ENCODE measurements at places on chromosomes 13 and 19.
A peak's percentile ranks its signal among the peaks of the same experiment; 100 is the strongest.

- peak; percentile 28 for DNase-seq
These were observed 102.3 kb upstream of the ABCC4 start for GRCh38 chr13:95403349-95404140.

GRCh38 chr13:86383561-86383960 is 584.3 kb upstream of the SLITRK6 start:
- DNase-seq: peak; percentile 56

DNA sequence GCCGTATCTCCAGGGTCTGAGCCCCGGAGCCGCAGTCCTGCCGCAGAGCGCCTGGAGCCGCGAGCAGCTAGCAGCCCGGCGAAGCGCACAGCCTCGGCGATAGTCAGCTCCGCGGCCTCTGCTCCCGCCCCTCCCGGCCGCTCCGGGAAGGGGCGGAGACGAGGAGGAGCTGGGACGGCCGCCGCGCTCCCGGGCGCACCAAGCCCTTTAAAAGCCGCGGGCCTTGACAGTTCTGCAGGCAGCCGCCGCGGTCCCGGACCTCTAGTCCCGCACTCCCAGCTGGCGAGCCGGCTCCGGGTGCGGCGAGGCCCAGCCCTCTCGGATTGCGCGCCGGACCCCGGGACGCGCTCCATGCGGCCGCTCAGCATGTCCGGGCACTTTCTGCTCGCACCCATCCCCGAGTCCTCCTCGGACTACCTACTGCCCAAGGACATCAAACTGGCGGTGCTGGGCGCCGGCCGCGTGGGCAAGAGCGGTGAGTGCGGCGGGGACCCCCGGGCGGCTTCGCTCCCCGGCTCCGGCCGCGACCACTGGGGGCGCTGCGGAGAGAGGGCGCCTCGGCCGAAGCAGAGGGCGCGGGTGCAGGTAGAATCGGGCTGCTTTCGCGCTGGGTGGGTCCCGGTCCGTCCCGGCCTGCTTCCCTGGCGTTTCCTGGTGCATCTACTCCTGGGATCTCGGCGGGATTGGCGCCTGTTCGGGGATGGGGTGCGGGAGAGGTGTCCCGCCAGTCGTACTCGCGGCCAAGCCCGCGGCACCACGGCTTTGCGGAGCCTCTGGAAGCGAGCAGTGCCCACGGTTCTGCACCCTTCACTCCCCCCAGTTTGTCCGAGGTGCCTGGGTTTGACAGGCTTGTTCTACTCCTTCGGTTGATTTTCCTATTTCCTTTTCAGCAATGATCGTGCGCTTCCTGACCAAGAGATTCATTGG is at the start of gene RASL11A:
Gene RASL11A (plus strand): TSS at position 237 of the 927 bp plus-strand sequence. CDS start 115 bp downstream, at position 352.
- peak; percentile 82 for DNase-seq

GRCh38 chr19:1847684-1848398 is 442 bp downstream of the REXO1 start:
- peak; percentile 25 for DNase-seq

DNA sequence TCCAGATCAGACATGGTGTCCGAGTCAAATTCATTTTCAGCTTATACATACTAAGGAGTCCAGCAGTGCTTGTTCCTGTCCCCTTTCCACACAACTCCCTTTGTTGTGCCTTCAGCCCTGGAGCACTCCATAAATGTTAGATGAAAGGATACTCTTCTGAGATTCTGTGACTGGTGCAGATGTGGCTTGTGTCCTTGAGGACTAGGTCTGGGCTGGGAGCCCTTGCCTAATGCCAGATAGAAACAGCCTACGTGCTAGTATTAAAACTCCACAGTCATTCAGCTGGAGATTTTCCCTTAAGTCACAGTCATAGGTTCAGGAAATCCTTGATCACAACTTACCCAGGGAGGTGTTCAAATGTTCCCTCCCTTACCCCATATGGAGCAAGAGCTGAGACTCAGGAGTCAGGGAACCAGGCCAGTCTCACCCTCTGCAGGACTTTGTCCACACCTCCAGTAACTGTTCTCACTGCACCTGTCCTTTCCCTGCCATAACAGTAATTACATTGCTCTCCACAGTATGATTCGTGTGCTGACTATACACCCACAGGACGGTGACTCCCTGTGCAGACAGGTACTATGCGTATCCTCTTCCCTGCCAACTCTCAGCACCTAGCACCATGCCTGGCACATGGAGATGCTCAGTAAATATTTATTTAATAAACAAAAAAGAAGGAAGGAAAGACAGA is 15.5 kb upstream of the SERPINE3 start:
- peak; percentile 13 for DNase-seq

DNA sequence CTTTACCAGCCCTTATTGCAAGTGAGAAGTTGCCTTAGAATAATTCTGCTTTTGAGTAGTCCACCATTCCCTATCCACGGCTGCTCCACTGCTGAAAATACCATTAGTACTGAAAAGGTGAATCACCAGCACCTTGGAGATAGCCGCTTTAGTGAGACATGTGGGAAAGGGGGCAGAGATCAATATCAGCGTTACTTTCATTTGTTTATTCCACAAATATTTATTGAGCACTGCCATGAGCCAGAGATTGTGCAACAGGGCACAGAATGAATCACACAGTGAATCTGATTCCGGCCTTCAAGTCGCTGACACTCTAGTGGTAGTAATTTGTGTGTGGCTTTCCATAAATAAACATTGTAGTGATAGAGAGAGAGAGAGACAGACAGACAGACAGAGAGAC is 31.5 kb upstream of the MYO16 start:
- no peak for DNase-seq

DNA sequence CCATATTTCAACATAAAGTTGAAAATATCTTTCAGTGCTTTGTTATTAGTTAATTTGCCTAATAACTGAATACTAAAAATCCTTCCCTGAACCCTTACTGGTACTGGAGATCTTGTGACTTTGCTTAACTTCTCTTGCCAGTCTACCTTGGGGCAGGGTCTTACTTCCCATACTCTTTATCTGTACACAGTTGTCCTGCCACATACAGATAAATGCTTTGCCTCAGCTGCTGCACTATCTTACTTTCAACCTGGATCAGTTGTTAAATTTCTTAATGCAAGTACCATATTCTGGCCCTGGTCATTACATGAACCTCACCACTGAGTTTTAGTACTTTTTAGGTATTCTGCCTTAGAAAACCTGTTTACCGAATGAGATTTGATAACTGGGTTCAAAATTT is 107.6 kb downstream of the PIBF1 start:
- no peak for DNase-seq

DNA sequence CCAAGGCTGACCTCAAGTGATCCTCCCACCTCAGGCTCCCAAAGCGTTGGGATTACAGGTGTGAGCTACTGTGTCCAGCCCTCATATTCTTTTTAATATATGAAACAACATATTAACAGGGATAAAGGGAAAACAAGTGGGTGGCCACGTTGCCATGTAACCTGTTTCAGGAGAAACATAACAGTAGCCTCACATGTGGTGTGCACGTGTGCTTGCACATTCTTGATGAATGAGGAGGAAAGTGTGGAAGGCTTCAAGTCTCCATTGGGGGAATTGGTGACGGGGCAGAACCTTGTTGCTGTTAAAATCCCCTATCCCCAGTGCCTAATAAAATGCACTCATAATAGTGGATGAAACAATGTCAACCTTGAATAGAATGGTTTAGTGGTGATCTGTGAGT is 202.3 kb downstream of the MTUS2 start:
- no peak for DNase-seq

- DNase-seq: peak; percentile 93
These were observed at the start of gene PKN1 for GRCh38 chr19:14432791-14433553. Gene PKN1 (plus strand): TSS chr19:14433306. CDS start chr19:14433522, 216 bp downstream.

DNA sequence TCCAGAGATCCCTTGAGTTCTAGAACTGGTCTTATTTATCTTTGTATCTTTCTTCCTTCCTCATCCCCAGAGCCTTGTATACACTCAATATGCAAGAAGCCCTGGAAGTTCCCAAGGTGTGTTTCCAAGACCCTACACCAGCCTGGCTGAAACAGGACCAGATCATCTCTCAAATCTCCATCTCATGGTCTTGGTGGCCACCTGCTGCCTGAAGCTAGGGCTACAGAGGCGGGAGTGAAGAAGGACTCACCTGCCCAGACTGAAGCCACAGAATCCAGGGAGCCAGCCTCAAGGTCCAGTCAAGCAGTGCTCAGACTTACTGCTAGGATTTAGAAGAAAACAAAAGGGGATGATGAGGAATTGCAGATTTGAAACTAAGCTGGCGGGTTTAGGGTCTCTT is 6.1 kb upstream of the CYSLTR2 start:
- no peak for DNase-seq

Data from NCI-H146 (cell line).